ENCODE measurements at places on chromosomes 16 and 17.

GRCh38 chr17:73693071-73693470, 48.8 kb upstream of the SDK2 start:
- DNase-seq, result no peak

DNA sequence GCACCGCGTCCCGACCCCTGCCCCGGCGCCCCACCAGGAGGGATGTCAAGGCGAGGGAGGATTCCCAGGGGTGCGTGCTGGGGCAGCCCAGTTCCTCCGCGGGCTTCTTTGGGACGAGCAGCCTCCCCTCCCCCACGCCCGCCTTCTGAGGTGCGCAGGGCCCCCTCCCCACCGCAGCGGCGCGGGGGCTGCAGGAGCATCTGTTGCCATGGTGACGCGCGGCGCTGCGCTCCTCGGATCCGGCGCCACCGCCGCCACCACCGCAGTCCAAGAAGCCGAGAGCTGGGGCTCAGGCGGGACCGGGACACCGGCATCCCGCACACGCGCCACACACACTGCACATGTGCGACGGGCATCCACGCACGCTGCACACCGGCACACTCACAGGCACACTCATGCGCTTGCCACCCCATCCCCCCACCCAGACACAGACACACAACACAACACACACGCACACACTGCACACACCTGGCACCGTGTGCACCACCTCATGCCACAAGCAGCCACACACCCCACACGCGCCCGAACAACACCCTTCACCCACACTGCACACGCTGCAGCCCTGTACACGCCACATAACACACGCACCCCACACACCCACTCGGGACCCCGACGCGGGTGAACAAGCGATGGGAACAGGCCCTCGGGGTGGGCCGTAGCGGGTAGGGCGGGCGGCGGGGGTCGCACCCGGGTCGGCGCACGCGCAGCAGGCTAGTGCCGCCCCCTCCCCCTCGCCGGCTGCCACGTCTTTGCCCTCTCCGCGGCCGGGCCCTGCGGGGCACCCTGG, 17.0 kb downstream of the ENPP7 start:
- DNase-seq, result no peak

- DNase-seq, result no peak
Measured at GRCh38 chr16:87203060-87203656, 114.0 kb downstream of the C16orf95 start.

DNA sequence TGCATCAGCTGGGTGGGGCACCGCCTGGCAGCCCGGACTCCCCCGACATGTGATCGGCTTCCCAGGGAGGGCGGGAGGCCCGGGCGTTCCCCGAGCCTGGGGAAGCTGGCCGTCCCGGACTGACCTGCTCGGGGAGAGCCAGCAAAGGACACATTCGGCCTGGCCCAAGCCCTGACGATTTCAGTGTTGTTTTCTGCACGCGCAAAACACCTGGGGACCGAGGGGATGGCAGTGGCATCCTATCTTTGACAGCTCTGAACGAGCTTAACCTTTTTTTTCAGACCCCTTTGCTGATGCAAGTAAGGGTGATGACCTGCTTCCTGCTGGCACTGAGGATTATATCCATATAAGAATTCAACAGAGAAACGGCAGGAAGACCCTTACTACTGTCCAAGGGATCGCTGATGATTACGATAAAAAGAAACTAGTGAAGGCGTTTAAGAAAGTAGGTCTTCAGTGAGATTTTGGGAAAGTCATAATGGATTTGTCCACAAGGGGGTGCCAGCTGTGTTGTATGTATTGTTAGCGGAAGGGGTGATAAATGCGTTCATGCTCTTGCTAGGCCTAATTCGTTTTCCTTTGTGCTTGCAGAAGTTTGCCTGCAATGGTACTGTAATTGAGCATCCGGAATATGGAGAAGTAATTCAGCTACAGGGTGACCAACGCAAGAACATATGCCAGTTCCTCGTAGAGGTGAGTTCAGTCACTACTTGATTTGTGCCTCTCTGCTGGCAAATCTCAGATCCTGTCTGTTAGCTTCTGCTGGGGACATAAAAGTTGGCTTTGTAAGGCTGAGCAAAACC, 1.0 kb downstream of the EIF1 start:
- DNase-seq, result no peak

GRCh38 chr17:63941751-63942150, 9.6 kb upstream of the CD79B start:
- DNase-seq, result no peak

DNA sequence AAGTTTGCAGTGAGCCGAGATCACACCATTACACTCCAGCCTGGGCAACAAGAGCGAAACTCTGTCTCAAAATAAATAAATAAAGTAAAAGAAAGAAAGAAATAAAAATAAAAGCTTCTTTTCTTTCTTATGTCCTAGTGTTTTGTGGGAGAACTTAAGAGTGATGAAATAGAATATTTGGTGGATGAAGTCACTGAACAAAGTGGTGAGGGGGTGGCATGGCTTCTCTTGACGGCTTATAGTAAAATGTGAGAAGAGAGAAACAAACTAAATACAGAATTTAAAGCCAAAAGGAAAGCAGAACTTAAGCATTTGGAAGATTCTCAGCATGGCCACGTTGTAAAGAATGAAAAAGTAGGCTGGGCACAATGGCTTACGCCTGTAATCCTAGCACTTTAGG, 15.3 kb downstream of the SGF29 start:
- no peak for DNase-seq

- DNase-seq, result no peak
Measured at GRCh38 chr16:78246559-78246958, 147.1 kb downstream of the WWOX start.

GRCh38 chr16:633336-634050, 2.6 kb downstream of the METTL26 start:
- no peak for DNase-seq

DNA sequence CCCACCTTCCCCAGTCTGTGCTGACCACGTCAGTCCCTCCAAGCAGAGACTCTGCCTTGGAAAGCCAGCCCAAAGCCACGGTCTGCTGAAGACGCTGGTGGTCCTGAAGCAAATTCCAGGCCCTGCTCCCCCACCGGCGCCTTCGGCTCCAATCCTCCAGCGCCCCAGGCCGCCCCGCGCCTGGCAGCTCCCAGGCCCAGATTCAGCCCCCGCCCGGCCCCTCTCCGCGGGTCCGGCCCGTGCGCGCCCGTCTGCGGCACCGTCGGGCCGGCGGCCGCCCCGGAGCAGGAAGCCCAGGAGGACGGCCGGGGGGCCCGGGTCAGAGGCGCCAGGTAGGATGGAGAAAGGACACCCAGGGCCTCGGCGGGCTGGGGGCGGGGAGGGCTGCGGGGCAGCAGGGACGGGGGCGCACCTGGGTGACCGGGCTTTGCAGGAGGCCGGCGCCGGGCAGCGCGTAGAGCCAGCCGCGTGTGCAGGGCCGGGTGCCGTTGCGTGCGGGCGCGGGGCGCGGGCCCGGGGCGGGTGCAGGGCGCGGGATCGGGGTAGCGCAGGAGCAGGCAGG, 594 bp upstream of the SLC22A31 start:
- no peak for DNase-seq

- DNase-seq, result no peak
Measured at GRCh38 chr17:81111066-81111465, 54.2 kb upstream of the PVALEF start.

DNA sequence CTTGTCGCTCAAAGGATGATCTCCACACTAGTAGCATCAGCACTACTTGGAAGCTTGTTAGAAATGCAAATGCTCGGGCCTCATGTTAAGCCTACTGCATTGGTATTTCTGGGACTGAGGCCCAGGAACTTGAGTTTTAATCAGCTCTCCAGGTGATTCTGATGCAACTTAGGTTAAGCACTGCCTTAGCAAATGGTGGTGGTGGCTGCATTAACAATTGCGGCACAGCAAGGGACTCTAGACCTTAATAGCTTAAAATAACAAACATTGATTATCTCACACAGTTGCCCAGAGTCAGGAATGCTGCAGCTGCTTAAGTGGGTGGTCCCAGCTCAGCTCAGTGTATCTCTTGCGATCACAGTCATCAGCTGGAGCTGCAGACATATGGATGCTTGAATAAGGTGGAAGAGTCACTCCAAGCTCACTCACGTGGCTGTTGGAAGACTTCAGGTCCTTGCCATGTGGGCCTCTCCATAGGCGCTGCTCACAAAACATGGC, 25.8 kb downstream of the HS3ST3A1 start:
- no peak for DNase-seq
